Heart left ventricle (tissue), 16 donors: ENCODE measurements at places on chromosomes 12 and 14. TPM values are rescaled to one million over a fixed set of nuclear protein-coding genes. Genes with fewer than 3 reads are reported as not detected.

Gene TRIP11
- 66.7 TPM for total RNA-seq

Gene BDKRB2
- 0.45 TPM for total RNA-seq

Gene CD69
- total RNA-seq: 0.71 TPM

GRCh38 chr14:77603654-77604255, 12.7 kb downstream of the SPTLC2 start:
- no peaks in the 10 kb centered on the region for H3K36me3 ChIP-seq
- no peak overlapping the region for H3K27ac ChIP-seq

- no peak for DNase-seq
- H3K4me1 ChIP-seq: no peaks in the 10 kb centered on the region
- no peak overlapping the region for H3K4me3 ChIP-seq
- H3K27me3 ChIP-seq: no peaks in the 10 kb centered on the region
- no peaks in the 10 kb centered on the region for H3K36me3 ChIP-seq
These were observed 35.6 kb downstream of the GNS start for GRCh38 chr12:64723630-64724029.

- H3K36me3 ChIP-seq: peaks cover 4% of the 10 kb centered on the region
- no peaks in the 10 kb centered on the region for H3K4me1 ChIP-seq
- H3K4me3 ChIP-seq: no peak overlapping the region
- no peak for DNase-seq
These were observed 46.3 kb upstream of the CATSPERB start for GRCh38 chr14:91778217-91778616.

GRCh38 chr14:95327558-95328374, 8.1 kb upstream of the CLMN start:
- H3K4me3 ChIP-seq: no peak overlapping the region
- no peaks in the 10 kb centered on the region for H3K27me3 ChIP-seq
- H3K27ac ChIP-seq: no peak overlapping the region
- no peak for DNase-seq
- no peaks in the 10 kb centered on the region for H3K4me1 ChIP-seq
- H3K36me3 ChIP-seq: no peaks in the 10 kb centered on the region
